ENCODE measurements at places on chromosomes 4 and X. TPM values are rescaled to one million over a fixed set of nuclear protein-coding genes. Genes with fewer than 3 reads are reported as not detected.

DNA sequence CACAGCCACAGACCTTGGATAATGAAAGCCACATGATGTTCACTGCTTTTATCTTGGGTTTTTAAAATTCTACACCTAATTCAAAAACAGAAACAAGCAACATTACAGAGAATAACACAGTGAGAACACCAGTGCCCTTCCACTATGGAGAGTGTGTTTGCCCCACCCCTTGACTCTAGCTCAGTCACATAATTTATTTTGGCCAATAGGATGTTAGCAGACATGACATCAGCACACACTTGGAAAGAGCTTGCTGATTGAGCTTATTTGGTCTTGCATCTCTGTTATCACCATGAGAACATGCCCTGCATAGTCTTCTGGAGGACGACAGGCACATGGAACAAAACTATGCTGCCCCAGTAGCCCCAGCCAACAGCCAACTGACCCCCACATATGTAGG, 118.1 kb downstream of the HNRNPD start:
- DNase-seq = no peak

DNA sequence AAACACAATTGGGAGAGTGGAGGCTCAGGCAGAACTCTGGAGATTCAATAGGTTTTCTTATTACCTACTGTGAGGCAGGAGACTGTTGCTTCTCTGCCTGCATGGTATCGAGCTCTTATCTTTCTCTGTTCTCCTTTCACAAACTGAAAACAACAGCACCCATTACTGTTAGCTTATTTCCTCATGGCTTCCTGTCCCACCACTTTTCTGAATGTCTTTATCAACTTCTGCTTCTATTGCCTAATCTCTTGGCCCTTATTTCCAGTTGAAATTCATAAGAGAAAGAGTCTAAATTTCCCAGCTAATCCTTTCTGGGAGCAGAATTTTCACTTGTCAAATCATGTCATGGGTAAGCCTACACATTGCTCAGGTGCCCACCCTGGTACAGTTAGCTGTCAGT, 46.8 kb upstream of the NDST3 start:
- DNase-seq = no peak

- DNase-seq = no peak
Measured at GRCh38 chr4:74032064-74032463, 6.4 kb downstream of the CXCL3 start.

DNA sequence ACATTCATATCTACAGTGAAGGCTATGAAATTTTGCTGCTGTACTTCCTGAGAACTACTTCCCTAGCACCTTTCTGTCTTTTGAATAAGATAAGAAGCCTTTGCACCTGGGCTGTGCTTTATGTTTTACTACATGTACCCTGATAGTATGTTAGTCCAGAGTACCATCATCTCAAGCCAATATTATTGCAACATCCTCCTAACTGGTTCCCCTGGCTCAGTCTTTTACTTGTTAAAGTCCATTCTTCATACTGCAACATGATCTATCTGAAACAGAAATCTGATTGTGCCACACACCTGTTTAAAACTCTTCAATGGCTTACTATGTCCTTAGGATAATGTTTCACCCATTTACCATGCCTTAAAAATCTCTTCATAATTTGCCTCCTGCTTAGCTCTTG, 102.3 kb downstream of the AGTR2 start:
- DNase-seq = no peak

- DNase-seq = peak; percentile 61
Measured at GRCh38 chrX:72094894-72095293, 36.8 kb downstream of the RTL5 start.

- no peak for DNase-seq
Measured at GRCh38 chrX:10171249-10171648, 14.5 kb downstream of the CLCN4 start.

GRCh38 chr4:179353786-179354185, 1911.5 kb upstream of the AGA start:
- no peak for DNase-seq

DNA sequence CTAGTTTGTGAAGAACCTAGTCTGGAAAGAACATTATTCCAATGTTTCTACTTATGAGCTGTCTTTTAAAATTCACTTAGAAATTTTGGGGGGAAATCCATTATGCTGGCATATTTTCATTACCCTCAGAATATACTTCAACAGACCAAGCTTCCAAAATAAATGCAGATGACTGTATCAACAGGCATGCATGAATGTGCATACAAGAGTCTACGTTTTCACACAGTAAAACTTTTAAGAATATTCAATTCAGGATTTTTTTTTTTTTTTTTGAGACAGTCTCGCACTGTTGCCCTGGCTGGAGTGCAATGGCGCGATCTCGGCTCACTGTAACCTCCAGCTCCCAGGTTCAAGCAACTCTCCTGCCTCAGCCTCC, 49.7 kb downstream of the ABCG2 start:
- DNase-seq = no peak

- DNase-seq = no peak
Measured at GRCh38 chrX:23784470-23785331, 1.7 kb downstream of the SAT1 start.

Gene MAGEA1
- total RNA-seq = not detected

Gene PPARGC1A
- total RNA-seq = 10.5 TPM

Gene SPANXA2
- total RNA-seq = not detected

Gene SH3BGRL
- total RNA-seq = 192 TPM
